ENCODE measurements at places on chromosomes 12 and 14.

DNA sequence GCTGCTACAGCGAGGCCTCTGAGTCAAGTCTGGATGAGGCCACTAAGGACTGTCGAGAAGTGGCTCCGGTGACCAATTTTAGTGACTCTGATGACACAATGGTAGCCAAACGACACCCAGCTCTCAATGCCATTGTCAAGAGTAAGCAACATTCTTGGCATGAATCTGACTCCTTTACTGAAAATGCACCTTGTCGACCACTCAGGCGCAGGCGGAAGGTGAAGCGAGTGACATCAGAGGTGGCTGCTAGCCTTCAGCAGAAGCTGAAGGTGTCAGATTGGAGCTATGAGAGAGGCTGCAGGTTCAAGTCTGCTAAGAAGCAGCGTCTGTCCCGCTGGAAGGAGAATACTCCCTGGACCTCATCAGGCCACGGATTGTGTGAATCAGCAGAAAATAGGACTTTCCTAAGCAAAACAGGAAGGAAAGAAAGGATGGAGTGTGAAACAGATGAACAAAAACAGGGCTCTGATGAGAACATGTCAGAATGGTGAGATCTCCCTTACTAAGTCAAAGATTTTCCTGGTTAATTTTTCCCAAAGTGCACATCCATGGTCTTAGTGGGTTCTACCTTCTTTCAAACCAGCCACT, 2.9 kb downstream of the GPATCH2L start:
- no peak for DNase-seq

DNA sequence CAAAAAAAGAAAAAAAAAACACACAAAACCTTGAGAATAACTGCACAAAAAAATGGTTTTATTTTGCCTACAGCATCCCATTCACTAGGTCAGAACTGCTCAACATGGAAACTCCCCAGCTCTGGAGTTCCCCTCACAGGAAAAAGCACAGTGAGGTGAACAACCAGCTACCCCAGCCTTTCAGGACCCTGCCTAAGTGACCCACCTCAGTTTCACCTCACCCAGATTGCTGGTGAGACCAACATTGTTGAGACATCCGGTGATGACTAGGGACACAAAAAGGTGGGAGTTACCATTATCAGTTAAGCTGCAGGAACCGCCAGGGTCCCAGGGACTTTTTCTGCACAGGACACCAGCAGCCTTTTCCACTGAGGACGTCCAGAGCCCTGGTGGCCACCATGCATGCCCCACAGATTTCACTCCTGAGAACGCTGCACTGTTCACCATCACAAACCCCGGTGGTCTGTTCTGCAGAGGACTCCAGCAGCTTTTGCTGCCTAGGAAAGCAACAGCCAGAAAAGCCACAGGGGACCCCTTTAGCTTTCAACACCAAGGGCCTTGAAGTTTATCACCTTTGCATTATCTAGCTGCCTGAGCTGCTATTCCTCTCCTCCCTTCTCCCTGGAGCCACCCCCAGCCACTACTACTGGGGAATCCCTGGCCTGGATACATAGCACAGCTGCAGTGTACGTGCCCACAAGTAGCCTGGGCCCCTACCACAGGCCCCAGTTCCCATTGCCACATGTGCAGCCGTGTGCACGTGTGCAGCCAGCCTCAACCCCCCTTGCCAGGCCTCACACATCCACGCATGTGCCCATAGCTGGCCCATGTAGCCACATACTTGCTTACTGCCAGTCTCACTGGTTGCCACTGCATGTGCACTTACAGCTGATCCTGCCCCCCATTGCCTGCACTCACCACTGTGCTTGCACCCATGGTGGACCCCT, 62.5 kb upstream of the FAR2 start:
- no peak for DNase-seq

DNA sequence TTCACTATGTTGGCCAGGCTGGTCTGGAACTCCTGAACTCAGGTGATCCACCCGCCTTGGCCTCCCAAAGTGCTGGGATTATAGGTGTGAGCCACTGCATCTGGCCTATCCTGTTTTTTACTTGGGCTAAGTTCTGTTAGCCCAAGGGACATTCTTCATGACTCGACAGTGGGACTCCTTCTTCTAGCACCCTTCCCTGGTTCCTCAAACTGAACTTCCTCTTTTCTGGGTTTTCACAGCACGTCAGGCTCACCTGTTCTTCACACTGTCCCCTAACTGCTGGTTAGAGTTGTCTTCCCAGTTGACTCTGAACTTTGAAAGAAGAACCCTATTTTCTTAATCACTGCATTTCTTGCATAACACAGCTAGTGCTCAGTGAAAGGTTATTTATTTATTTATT, 22.5 kb downstream of the CABP1 start:
- DNase-seq = peak; percentile 62

GRCh38 chr12:11581179-11581755, 68.2 kb upstream of the ETV6 start:
- peak; percentile 84 for DNase-seq

GRCh38 chr12:93886533-93887511, 209.6 kb downstream of the CRADD start:
- DNase-seq = no peak

- DNase-seq = peak; percentile 79
Measured at GRCh38 chr14:32254952-32255679, 52.0 kb upstream of the RNU6-8 start.

GRCh38 chr12:12107678-12108077, 36.9 kb downstream of the BCL2L14 start:
- DNase-seq = no peak

DNA sequence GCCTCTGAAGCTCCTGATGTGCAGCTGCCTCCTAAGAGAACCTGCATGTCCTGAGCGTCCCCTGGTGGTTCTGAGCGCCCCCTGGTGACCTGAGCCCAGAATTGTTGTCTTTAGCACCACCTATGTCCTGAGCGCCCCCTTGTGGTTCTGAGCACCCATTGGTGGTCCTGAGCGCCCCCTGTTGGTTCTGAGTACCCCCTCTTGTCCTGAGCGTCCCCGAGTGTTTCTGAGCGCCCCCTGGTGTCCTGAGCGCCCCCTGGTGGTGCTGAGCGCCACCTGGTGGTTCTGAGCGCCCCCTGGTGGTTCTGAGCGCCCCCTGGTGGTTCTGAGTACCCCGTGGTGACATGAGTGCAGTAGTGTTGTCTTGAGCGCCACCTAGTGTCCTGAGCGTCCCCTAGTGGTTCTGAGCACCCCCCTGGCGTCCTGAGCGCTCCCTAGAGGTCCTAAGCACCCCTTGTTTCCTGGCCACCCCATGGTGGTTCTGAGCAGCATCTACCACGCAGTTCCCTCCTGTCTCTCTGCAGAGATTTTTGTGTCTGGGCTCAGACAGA, 782.5 kb downstream of the TMEM121 start:
- peak; percentile 92 for DNase-seq

- no peak for DNase-seq
Measured at GRCh38 chr12:3263939-3264922, 187.1 kb downstream of the TSPAN9 start.

DNA sequence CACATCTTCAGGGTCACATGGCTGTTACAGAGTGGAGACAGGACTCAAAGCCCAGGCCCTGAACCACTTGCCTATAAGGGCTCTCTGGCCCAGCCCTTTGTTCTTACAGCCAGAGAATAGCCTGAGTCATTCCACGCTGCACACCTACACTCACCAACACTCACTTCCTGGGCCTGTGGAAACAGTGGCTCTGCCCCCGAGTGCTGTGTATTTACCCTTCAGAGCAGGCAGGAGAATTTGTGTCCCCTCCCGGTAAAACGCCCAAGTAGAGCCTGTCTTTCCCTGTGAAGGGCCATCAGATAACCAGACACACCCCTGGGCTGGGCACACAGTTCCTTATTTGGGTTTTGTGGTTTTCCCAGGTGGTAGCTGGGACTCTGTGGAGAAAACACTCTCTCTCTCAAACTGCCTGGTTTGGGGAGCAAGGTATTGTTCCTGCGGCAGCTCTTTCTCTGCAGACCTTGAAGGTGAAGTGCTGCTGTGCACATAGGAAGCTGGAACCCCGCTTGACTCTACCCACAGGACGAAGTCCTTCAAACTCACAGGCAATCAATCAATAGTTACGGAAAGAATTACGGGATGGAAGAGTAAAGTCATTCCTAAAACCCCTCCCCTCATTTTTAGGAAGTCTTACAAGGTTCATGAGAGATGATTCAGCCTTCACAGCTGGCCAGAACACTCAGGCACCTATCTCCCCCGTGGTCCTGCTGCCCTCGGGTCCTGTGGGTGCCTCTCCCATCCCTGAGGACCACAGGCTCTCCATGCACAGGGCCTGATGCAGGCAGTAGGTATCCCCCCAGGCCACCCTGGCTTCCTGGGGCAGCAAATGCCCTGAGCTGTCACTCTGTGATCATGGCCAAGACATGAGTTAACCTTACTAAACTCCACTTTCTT, 20.3 kb downstream of the FIGNL2 start:
- peak; percentile 79 for DNase-seq

DNA sequence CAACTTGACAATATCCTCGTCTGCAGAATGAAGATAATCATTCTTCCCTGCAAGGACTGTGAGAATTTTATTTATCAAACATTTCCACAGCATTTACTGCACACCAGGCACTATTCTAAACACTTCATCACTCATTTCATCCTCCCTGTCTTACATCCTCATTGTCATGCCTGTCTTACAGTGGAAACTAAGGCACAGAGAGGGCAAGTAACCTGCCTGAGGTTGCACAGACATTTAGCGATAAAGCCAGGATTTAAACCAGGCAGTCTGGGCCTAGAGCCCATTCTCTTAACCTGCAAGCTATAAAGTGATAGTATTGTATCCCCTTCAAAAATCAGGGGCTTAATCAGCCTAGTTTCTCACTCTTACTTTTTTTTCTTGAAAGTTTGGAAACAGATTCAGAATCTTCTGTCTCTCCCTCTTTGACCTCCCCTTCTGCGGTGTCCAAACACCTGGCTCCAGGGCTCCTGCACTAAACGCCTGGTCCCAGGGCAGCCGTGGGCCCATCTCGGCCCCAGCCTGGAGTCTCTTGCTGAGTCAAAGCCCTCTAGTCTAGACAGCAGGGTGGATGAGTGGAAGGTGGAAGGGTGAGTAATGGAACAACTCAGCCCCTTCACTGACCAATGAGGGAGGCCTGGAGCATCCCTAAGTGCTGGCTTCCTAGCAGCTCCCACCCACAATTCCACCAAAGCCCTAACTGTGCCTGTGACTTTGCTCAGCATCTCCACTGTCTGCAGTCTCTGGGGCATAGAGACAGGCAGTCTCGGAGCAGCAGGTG, 12.5 kb downstream of the ISM2 start:
- no peak for DNase-seq

DNA sequence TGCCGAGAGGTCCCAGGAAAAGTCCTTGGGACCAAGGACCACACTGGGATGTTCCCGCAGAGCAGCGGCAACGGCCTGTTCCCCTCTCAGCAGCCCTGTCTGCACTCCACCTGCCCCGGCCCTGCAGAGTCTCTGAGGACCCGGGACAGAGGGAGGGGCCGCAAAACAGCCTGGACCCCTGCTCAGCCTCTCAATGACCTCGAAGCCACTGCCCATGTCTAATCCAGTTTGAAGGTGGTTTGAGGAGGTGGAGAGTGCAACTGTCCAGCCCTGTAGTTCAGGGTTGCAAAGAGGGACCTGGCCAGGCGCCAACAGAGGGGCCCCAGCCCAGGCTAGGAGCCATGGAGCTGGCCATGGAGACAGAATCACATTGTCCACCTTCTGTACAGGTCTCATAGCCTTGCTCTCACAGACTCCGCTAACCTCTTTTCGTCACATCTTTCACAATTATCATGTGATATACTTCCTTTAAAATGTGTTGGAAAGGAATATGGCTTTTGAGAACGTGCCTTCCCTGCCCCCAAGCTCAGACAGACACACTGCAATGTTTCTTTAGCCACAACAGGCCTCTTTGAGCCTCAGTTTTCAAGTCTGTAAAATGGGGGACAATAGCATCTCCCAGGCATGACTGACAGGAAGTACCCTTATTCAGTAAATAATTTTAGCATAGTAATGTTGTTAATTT, 49.3 kb downstream of the ACTN1 start:
- DNase-seq = no peak

DNA sequence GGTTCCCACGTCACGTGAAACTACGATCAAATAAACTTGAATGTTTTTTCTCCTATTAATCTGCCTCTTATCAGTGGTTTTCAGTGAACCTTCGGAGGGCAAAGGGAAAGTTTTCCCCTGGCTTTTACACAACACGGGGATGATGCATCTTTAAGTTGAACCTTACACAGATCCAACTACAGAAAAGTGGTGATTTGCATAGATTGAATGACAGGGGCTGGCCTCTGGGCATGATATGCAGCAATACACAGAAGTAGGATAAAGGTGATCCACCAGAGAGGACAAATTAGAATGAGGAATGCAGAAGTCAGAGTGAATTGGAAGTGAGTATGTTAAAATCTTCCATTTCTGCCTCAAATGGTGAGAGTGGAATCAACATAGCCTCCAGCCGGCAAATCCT, 11.6 kb downstream of the GSG1 start:
- DNase-seq = no peak

- DNase-seq = peak; percentile 88
Measured at GRCh38 chr12:124884587-124885438, 21.1 kb upstream of the SCARB1 start.

GRCh38 chr12:704516-705242, 41.4 kb upstream of the NINJ2 start:
- DNase-seq = no peak

GRCh38 chr12:11826574-11826973, 177.1 kb downstream of the ETV6 start:
- no peak for DNase-seq

GRCh38 chr12:46548605-46549071, 176.1 kb upstream of the SLC38A2 start:
- DNase-seq = no peak

- DNase-seq = no peak
Measured at GRCh38 chr12:13171921-13172859, 24.3 kb upstream of the EMP1 start.

- DNase-seq = no peak
Measured at GRCh38 chr12:3489057-3489456, 1.9 kb upstream of the PRMT8 start.

DNA sequence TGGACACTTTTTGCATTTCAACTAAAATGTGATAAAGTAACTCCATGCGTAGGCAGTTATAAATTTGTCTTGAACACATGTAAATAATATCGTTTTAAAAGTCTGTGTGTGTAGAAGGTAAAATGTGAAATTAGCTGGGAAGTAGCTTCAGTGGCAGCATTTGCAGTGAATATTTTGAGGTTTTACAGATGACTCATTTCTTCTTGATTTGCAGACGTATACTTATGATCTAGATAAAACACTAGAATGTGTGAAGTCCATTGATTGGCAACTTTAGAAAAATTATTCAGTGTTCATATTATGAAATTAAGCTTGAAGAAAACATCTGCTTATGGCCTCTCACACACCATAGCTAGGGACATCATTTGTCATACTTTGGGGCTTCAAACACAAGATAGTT, 788.6 kb upstream of the NOVA1 start:
- DNase-seq = no peak

All from common myeloid progenitor, CD34-positive (primary cell).